EH (cell line): ENCODE measurements at places on chromosomes 4 and X.

DNA sequence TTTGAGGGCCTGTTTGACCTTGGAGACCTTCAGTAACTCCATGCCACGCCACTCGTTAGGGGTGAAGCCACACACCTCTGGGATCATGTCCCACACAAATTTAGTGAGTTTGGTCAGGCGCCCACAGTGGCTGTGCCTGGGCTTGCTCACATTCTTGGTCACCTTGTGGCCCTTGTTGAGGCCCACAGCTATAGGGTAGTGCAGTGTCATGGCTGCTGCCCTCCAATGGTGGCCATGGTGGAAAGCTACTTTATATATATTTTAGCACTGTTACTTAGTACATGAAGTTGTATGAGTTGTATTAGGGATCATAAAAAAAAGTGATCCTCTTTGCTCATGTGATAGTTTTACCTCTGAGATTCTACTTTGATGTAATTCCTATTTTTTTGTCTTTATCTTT is 985 bp upstream of the CXCL11 start:
- DNase-seq: no peak

- peak; percentile 9 for DNase-seq
Observed at GRCh38 chr4:182449930-182450439, 206.8 kb downstream of the TENM3 start.

- no peak for DNase-seq
Observed at GRCh38 chrX:153776611-153777045, 4.2 kb upstream of the SRPK3 start.

DNA sequence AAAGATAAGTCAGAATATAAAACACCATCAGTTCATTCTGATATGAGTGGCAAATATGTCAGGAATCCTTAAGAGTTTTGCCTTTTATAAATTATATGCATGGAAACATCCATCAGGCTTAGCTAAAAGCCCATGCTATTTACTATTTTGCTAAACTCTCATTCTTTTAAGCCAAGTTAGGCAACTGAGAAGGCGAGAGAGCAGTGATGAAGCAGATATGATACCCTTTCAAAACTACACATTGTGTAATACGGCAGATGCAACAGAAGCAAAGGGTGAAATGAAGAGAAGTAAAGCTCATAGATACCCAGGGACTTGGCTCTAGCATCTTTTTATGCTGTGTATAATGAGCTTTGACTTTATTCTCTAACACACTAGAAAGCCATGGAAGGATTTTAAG is 95.8 kb downstream of the SLIT2 start:
- no peak for DNase-seq

- no peak for DNase-seq
Observed at GRCh38 chrX:80423744-80424143, 3.5 kb downstream of the TENT5D start.

- no peak for DNase-seq
Observed at GRCh38 chrX:42691196-42691595, 86.8 kb downstream of the PPP1R2C start.
